ENCODE measurements at places on chromosomes 5 and 9. TPM values are rescaled to one million over a fixed set of nuclear protein-coding genes. Genes with fewer than 3 reads are reported as not detected.

The LCN15 gene
- not detected for total RNA-seq

The ELAVL2 gene
- not detected for total RNA-seq

The GARIN3 gene
- not detected for total RNA-seq

The PCDHA11 gene
- total RNA-seq: not detected

The RBM27 gene
- 30.6 TPM for total RNA-seq

GRCh38 chr5:43648499-43649124 lies 45.6 kb downstream of the NNT start:
- DNase-seq: no peak

DNA sequence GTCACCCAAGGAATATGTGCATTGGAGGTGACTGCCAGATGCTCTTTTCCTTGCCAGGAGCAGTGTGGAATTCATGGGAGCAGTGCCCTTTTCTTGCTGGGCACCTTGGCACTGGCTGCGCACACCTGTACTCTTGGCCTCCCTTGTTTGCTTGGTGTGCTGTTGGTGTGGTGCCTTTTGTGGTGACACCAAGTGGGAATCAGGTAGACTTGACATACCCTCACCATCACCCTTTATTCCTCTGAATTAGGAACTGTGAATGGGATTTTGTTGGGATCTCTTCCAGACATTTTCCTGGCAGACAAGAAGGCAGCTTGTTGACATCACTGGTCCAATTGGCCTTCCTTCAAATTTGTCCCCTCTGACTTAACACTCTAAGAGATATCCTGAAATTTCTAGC lies 82.3 kb downstream of the RAI14 start:
- no peak for DNase-seq

The LMX1B gene
- not detected for total RNA-seq

GRCh38 chr5:149938791-149939358 lies 5.7 kb downstream of the PDE6A start:
- DNase-seq: no peak

DNA sequence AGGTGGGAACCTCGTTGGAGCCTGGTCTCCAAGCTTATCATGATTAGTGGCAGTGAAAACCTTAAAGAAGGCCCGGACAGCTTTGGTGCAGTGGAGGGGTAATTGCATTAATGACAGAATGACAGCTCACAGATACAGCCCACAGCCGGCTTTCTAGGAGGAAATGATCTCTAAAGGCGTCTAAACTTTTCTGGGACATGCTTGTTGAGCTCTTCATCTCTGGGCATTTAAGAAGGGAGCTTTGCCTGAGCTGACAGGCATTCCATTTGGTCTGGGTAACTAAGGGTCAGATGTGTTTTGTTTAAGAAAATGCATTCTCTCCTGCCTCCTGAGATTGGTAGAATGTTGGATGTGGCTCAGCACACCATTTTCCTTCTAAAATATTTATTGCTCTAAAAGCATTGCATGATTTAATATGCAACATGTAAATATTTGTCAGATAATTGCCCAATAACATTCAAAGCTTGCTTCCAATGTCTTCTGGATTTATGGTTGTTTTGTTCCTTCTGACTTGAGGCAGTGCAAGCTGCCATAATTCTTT lies 4.0 kb downstream of the ANKRD33B start:
- DNase-seq: no peak

The CAMSAP1 gene
- 31.2 TPM for total RNA-seq

DNA sequence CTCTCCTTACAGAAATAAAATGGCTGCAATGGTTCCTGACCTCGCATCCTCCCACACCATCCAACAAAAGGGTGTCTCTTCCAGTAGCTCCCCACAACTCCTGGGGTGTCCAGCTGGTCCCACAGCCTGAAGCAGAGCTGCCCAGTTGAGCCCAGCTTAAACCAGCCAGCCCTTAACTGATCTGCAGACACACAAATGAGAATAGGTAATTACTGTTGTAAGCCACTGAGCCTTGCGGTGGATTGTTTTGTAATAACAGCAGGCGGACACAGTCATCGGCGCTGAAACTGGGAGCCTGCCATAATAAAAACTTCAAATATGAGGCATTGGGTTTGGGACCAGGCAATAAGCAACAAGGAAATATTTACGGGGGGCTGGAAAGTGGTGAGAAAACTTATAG lies 10.4 kb upstream of the ZBTB43 start:
- DNase-seq: no peak

Measured in naive thymus-derived CD4-positive, alpha-beta T cell (primary cell).